NCI-H460 (cell line): ENCODE measurements at places on chromosomes 7 and 10. TPM values are rescaled to one million over a fixed set of nuclear protein-coding genes. Genes with fewer than 3 reads are reported as not detected.

DNA sequence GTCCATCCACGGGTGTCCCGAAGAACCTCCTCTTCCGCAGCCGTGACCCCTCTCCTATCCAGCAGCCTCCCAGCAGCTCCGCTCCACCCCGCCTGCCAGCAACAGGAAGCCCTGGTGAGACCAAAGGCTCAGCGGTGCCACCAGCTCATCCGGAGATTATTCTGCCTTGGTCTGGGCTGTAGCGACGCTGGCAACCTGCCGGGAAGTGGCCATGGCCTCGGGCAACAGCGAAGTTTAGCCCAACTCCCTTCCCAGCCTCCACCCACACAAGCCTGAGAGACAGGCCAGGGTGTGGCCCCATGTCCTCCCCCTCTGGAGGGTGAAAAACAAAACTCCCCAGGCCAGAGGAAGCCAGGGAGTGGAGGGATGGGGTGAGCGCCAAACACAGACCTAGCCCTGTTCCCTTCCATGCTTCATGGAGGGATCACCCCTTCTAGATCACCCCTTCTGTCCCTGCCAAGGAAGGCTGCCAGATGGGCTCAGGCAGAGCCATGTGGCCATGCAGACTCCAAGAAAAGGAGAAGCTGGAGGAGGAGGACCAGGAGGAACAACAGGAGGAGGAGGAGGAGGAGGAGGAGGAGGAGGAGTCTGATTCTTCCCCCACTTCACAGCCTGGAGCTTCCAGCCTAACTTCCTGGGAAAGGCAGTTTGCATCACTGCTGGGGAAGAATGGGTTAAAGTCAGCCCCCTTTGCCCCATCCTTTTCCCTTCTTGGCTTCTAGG lies 918 bp downstream of the CALHM2 start:
- DNase-seq = peak; percentile 58

DNA sequence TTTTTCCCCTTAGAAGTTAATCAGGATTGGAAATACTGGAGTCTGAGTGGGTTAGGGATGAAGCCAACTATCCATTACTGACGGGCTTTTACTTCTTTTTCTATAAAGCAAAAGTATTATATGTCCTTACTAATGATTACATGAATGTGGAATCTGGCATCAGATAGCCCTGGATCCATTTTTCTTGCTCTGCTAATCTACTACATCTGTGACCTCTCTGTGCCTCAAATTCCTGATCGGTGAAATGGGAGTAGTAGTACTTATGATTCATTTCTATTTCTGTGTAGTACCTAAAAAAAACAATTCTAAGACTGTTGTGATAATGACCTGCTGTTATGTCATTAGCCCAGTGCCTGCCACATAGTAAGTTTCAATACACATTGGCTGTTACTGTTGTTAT lies 621.6 kb downstream of the SORCS3 start:
- no peak for DNase-seq

- DNase-seq = no peak
Measured at GRCh38 chr7:129721068-129721467, 109.5 kb downstream of the NRF1 start.

GRCh38 chr7:83347945-83348444 lies 185.3 kb upstream of the PCLO start:
- DNase-seq = peak; percentile 13

UPK3BL2 gene
- 5.0 and 11.7 TPM in 2 replicates for total RNA-seq
